ENCODE measurements at places on chromosomes 7 and 10. TPM values are rescaled to one million over a fixed set of nuclear protein-coding genes. Genes with fewer than 3 reads are reported as not detected.

The PCLO gene
- total RNA-seq = 25.2 TPM

The CNNM1 gene
- 4.2 TPM for total RNA-seq

The PPP1R3C gene
- 10.6 TPM for total RNA-seq

The CFAP58 gene
- 0.05 TPM for total RNA-seq
